ENCODE measurements at places on chromosomes 7 and 10.

GRCh38 chr10:132044803-132045202, 20.9 kb upstream of the JAKMIP3 start:
- peaks cover 12% of the 10 kb centered on the region for H3K27me3 ChIP-seq
- no peak for DNase-seq
- no peaks in the 10 kb centered on the region for H3K4me1 ChIP-seq
- H3K27ac ChIP-seq = no peak overlapping the region
- no peaks in the 10 kb centered on the region for H3K36me3 ChIP-seq

DNA sequence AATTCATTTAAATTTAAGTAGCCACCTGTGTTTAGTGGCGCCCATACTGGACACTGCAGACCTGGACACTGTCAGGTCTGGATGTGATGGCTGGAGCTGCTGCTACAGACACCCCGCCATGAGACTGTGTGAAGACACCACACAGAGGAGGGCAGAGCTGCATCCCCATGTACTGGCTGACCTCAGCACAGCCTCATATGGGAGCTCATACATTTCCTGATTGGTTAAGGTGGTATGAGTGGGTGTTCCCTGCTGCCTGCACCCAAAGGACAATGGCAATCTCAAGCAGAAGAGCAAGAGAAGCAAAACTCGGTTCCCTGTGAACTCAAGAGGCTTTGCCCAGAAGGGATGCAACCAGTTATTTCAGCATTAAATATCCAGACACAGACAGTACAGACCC, 60.0 kb downstream of the DLG5 start:
- no peak overlapping the region for H3K27ac ChIP-seq
- H3K27me3 ChIP-seq = peaks cover 2% of the 10 kb centered on the region
- no peak for DNase-seq
- H3K4me1 ChIP-seq = peaks cover 4% of the 10 kb centered on the region

- peaks cover 32% of the 10 kb centered on the region for H3K36me3 ChIP-seq
- peak overlapping the region; percentile 31 for H3K27ac ChIP-seq
- H3K27me3 ChIP-seq = no peaks in the 10 kb centered on the region
- H3K4me3 ChIP-seq = no peak overlapping the region
Measured at GRCh38 chr7:50405221-50405620, 44.9 kb downstream of the FIGNL1 start.

DNA sequence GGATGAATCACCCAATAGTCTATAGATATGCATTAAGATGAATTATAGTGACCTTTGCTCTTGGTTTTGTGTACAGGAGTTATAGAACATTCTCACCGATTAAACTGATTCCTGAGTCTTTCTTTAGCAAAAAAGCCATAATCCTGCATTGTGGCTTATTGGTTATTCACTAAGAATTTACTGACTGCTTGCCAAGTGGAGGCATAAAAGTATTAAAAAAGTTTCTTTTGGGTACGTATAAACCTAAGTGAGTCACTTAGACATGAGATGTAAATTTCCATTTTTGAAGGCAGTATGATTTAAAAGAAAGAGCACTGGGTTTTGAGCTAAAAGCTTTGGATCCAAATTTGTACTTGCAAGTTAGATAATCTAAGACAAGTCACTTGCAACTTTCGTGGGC, 100.7 kb downstream of the CDK6 start:
- H3K4me3 ChIP-seq = no peak overlapping the region
- no peaks in the 10 kb centered on the region for H3K27me3 ChIP-seq
- DNase-seq = no peak

GRCh38 chr7:112076324-112076723, 129.9 kb downstream of the DOCK4 start:
- H3K27ac ChIP-seq = no peak overlapping the region
- no peak for DNase-seq
- peaks cover 27% of the 10 kb centered on the region for H3K27me3 ChIP-seq
- H3K4me3 ChIP-seq = no peak overlapping the region
- peaks cover 10% of the 10 kb centered on the region for H3K4me1 ChIP-seq
- H3K36me3 ChIP-seq = no peaks in the 10 kb centered on the region

- H3K27ac ChIP-seq = no peak overlapping the region
- DNase-seq = no peak
- H3K4me3 ChIP-seq = peak overlapping the region; percentile 43
- H3K27me3 ChIP-seq = peaks cover 6% of the 10 kb centered on the region
- no peaks in the 10 kb centered on the region for H3K36me3 ChIP-seq
Measured at GRCh38 chr7:12635830-12636229, 51.6 kb upstream of the ARL4A start.

DNA sequence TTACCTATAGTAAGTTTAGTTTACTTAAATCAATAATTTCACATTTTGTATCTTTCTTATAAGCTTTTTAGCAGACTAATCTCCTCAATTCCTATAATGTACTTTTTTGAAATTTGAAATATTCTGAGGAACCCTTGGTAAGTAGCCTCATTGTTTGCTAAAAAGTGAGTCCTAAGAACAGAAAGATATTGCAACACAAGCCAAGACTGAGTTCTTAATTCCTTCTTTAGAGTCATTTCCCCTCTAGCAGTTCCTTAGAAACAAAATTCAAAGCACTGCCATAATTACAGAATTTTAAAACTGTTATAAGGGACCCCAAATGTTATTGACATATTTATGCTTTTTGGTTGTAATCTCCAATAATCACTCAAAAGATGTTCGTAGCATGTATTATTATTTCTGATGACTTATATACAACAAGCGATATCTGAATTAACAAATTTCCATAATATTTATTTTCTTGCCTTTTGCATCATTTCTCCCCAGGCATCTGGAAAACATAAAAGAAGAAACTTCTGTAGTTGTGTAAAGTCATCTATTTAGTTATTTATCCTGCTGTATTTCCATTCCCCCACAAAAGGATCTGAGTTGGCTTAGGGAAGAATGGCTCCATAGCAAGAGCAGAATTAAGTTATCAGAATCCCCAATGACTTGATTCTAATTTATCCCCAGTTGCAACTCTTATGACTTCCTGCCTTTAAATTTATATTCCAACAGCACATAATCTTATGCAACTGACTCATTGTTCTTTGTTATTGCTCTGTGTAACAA, 67.8 kb downstream of the TMEM26 start:
- no peaks in the 10 kb centered on the region for H3K27me3 ChIP-seq
- no peaks in the 10 kb centered on the region for H3K36me3 ChIP-seq
- H3K4me3 ChIP-seq = no peak overlapping the region
- no peak for DNase-seq
- H3K4me1 ChIP-seq = no peaks in the 10 kb centered on the region

DNA sequence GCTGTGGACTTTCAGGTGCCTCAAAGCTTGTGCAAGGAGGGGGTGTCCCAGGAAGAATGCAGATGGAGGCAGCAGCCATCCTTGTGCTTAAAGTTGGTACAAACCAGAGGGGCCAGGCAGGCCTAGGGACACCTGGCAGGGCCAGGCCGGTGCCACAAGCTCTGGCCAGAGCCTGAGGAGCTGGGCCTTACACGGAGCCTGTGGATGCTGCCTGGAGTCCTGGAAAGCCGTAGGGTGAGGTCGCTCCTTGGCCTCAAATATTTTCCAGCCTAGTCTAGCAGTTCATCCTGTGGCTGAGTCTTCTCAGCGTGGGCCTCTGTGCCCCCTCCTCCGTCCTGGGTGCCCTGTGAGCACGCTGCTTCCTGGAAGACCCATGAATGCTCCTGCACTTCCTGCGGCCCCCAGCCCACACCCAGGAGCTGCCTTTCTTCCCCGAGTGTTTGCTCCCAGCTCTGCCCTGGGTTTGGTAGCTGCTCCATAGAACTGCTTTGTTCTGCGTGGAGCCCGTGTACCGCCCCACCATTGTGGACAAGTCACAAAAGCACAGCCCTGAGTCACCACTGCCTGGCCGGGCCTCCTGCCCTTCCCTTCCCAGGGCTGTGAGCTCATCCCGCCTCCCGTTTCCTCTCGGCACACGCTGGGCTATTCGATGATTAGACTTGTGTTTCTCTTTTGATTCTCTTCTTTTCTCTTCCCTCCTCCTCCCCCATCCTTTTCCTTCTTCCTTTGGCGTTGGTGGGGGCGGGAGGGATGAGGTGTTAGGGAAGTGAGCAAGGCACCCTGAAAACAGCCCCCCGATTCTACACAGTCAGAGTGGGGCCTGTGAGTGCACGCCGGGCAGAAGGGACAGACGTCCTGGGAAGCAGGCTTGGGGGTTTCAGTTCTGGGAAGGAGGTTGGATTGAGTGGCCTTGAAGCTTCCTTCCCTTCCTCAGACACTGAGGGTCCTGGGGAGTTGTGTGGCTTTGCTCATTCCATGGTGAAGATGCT, 73.2 kb upstream of the SHH start:
- H3K27me3 ChIP-seq = no peaks in the 10 kb centered on the region
- H3K36me3 ChIP-seq = no peaks in the 10 kb centered on the region
- no peak overlapping the region for H3K27ac ChIP-seq
- H3K4me3 ChIP-seq = no peak overlapping the region
- no peaks in the 10 kb centered on the region for H3K4me1 ChIP-seq

GRCh38 chr10:130757271-130757670, 554.2 kb downstream of the TCERG1L start:
- no peak overlapping the region for H3K4me3 ChIP-seq
- H3K27ac ChIP-seq = no peak overlapping the region
- H3K27me3 ChIP-seq = no peaks in the 10 kb centered on the region
- no peaks in the 10 kb centered on the region for H3K4me1 ChIP-seq
- H3K36me3 ChIP-seq = no peaks in the 10 kb centered on the region

DNA sequence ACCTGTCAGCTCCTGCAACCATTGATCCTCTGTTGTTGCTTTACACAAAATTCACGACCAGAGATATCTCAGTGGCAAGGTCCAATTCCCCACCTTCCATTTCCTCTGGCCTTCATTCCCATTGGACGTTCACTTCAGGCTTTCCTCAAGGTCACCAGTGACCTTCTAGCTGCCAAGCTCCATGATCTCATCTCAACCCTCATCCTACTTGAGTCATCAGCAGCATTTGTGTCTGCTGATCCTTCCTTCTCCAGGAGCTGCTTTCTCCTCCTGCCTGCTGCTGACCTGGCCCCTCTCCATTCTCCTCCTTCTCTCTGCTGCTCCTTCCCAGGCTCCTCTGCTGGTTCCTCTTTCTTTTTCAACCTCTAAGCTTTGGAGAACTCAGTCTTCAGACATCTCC, 66.2 kb upstream of the C10orf90 start:
- H3K27me3 ChIP-seq = no peaks in the 10 kb centered on the region
- H3K36me3 ChIP-seq = no peaks in the 10 kb centered on the region
- no peak for DNase-seq

- H3K4me3 ChIP-seq = no peak overlapping the region
- peaks cover 9% of the 10 kb centered on the region for H3K4me1 ChIP-seq
- DNase-seq = peak; percentile 32
- peak overlapping the region; percentile 46 for H3K27ac ChIP-seq
- peaks cover 7% of the 10 kb centered on the region for H3K36me3 ChIP-seq
Measured at GRCh38 chr10:117132751-117133231, 5.3 kb downstream of the VAX1 start.

DNA sequence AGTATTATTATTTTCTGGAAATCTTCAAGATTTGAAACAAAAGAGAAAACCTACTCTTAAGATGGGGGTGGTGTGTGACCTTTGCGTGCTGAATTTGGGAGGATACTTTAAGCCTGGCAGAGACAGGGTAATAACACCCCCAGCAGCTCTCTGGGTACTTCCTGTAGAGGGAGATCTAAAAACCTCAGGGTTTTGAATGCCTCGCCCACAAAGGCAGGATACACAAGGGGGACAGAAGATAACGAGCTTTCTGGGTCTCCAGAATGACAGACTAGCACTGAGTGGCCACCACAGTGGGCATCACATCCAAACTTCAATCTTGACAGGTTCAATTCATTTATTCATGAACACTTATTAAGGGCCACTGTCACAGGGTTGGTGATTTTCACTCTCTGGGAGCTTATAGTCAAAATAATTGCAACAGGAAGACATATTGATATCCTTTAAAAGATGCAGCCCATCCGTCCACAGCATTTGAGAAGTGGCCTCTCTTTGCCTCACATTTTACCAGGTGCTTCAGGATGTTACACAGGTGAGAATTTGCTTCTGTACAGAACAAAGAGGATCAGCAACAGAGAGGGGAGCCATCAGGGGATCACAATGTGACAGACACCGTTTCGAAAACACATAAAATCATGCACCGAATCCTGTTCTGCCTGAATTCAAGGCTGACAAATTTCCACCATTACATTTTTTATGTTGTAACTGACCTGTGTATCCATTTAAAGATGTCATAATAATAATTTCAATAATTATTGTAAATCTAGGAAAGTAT, 14.3 kb downstream of the CPA1 start:
- H3K27me3 ChIP-seq = peaks cover 2% of the 10 kb centered on the region
- peak overlapping the region; percentile 81 for H3K4me3 ChIP-seq
- peaks cover 31% of the 10 kb centered on the region for H3K36me3 ChIP-seq
- DNase-seq = peak; percentile 44

GRCh38 chr10:62234077-62234605, 34.5 kb downstream of the RTKN2 start:
- H3K27me3 ChIP-seq = no peaks in the 10 kb centered on the region
- H3K4me1 ChIP-seq = peaks cover 8% of the 10 kb centered on the region
- H3K27ac ChIP-seq = no peak overlapping the region
- H3K4me3 ChIP-seq = no peak overlapping the region

GRCh38 chr10:8811201-8811600, 756.7 kb downstream of the GATA3 start:
- no peaks in the 10 kb centered on the region for H3K27me3 ChIP-seq
- H3K4me1 ChIP-seq = no peaks in the 10 kb centered on the region
- H3K27ac ChIP-seq = no peak overlapping the region
- DNase-seq = no peak
- H3K36me3 ChIP-seq = peaks cover 1% of the 10 kb centered on the region
- no peak overlapping the region for H3K4me3 ChIP-seq

DNA sequence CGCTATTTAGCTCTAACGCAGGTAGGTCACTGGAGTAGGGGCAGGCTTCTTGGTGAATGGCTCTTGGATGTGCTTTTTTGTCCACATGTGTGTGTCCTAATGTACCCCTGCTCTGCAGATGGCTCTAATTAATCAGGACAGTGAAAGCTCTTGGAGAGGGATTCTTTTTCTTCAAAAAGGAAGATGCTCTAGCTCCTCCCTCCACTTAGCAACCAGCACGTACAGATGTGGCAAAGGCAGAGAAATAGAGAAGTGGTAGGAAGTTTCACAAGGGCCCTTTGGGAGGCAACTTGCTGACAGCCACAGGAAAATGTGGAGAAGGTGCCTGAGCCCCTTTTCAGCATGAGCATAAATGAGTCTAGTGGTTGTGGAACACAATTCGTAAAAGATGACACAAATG, 221.7 kb downstream of the PLXNA4 start:
- peaks cover 1% of the 10 kb centered on the region for H3K36me3 ChIP-seq
- H3K4me1 ChIP-seq = no peaks in the 10 kb centered on the region
- DNase-seq = no peak
- H3K4me3 ChIP-seq = no peak overlapping the region

DNA sequence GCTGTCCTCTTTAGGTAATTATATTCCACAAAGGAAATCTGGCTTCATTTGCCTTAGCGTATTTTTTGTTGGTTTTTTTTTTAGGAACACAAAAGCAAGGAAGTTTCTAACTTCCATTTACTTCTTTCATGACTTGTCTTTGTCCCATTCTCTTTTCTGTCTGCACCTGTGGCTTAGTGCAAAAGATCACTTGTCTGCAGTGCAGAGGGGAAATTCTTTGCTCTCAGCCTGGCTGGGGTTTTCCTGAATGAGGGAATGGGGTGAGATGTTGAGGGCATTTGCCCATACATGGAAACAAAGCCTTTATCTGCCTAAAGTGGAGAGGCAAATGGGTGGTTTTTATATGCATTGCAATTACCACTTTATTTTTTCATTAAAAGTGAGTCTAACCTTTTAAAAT, 361.1 kb upstream of the IGFBP3 start:
- no peak overlapping the region for H3K27ac ChIP-seq
- H3K4me1 ChIP-seq = no peaks in the 10 kb centered on the region
- no peaks in the 10 kb centered on the region for H3K36me3 ChIP-seq
- no peak for DNase-seq
- H3K4me3 ChIP-seq = no peak overlapping the region

Measured in activated naive CD8-positive, alpha-beta T cell treated with anti-CD3 and anti-CD28 coated beads, Interleukin-2, amount 10 ng/mL, durations not matched to agents 7 days and 5 days (primary cell).